CD4-positive, alpha-beta T cell treated with Interleukin-6 at 100 ng/mL for 8 hours (primary cell): ENCODE measurements at places on chromosomes 6 and 20.

DNA sequence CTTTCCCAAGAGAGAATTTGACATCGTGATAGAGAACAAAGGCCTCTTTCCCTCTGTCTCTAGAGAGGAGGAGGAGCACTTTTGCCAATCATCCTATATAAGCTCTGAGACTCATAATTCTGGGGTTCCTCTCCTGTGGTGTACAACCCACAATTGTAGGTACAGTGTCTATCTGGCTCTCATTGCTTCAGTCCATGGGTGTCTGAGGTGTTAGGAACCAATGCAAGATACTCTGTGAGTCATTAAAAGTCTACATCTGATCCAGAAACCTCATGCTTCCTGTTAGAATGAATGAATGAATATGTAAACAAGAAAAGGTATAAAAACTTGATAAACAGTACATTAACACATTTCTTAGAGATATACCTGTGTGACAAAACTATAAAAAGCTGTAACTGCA, 356.7 kb downstream of the QKI start:
- DNase-seq = no peak

GRCh38 chr6:84346372-84346771, 118.9 kb upstream of the CEP162 start:
- no peak for DNase-seq

DNA sequence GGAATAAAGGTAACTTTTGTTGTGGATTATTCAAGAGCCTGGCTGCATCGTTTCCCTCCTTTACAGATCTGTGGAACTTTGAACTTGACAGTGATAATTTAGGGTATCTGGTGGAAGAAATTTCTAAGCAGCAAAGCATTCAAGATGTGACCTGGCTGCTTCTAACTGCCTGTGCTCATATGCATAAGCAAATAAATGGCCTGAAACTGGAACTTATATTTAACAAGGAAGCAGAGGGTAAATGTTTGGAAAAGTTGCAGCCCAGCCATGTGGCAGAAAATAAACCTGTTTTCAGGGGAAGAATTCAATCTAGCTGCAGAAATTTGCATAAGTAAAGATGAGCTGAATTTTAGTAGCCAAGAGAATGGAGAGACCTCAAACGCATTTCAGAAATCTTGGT, 173.5 kb downstream of the C6orf118 start:
- DNase-seq = no peak

DNA sequence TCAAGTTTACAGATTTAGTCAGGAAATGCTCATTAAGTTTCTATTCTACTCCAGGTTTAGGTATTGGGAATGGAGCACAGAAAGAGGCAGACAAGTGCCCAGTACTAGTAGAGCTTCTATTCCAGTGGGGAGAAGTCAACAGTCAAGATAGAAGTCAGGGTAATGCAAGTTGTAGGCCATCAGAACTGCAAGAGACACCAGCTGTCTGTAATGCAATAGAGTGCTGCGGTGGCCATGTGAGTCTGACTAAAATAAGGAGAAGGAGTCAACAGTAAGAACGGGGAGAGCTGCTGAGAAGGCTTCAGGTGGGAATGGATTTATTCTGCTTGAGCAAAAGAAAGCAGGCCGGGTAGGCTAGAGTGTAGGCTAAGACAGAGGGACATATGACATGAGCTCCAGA, 515.0 kb downstream of the QKI start:
- DNase-seq = no peak

DNA sequence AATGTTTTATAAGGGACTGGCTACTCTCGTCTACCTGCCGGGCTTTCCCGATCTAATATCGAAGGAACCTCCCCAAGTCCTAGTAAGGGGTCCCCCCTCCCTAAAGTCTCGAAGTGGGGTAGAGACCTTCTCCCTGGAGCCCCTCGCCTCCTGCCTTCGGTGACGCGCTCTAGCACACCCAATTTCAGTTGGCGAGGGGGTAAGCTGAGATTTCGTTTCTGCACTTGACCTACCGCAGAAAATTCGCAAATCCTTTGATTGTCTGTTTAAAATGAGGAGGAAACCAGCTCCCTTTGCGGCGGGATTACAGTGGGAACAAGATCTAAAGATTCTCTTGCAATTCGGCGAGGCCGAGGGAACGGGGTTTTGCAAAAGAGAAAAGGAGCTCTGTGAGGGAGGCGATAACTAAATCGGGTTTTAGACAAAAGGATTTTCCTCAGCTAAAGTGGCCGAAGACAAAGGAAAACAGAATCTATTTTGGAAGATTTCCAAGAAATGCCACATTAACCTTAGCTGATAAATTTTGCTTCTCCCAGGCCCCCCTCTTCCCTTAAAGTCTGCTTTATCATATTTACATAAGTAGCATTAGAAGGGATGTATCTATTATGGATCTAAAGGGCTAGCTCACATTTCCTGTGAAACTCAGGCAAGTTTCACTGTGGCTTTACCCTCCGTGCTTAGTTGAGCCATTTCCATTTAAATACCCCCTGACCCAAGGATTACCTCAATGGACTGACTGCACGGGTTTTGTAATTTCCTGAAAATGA, 8.4 kb downstream of the SIM1 start:
- DNase-seq = no peak

- DNase-seq = no peak
Observed at GRCh38 chr20:15930311-15931305, 642.6 kb downstream of the KIF16B start.

GRCh38 chr6:79042088-79042798, 35.8 kb downstream of the PHIP start:
- peak; percentile 6 for DNase-seq

DNA sequence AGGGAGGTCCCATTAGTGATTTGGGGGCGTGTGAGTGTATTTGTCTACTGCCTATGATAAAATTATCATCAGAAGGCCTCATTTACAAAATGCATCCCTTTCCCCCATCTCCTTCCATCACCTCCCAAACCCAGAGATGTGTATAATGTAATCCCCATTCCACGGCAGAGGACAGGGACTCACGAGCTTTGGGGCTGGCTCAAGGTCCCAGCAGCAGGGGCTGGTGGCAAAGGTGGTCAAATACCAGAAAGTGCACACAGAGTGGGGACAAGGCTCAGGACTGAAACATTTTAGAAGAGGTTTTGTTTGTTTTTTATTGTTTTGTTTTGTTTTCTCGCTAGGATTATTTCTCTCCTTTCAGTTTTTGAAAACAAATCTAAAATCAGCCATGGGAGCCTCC, 68.5 kb upstream of the TOP1 start:
- DNase-seq = no peak

DNA sequence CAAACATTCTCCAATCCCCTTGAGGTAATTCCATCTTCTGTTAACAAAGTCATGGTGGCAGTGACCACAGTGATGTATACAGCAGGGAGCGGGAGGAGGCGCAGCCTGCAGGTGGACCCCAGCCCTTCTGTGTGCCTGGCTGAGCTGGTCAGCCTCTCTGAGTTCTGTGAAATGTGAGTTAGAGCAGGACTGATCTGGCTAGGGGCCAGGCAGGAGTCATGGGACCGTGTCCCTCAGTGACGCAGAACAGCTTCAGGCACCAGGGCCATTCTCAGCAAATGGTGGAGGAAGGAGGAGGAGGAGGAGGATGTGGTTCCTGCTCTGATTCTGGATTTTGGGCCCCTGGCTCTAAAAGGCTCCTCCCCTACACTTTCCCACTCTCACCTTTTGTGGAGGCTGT, 6.9 kb downstream of the PHACTR3 start:
- no peak for DNase-seq

GRCh38 chr20:55782224-55782911, 223.0 kb downstream of the CBLN4 start:
- no peak for DNase-seq

- DNase-seq = no peak
Observed at GRCh38 chr6:119340796-119341487, 8.6 kb downstream of the MAN1A1 start.

GRCh38 chr20:1505871-1506270, 14.7 kb upstream of the SIRPB2 start:
- DNase-seq = no peak

GRCh38 chr6:95784019-95784418, 206.7 kb downstream of the MANEA start:
- no peak for DNase-seq

GRCh38 chr20:22402550-22402949, 181.8 kb downstream of the FOXA2 start:
- DNase-seq = no peak

DNA sequence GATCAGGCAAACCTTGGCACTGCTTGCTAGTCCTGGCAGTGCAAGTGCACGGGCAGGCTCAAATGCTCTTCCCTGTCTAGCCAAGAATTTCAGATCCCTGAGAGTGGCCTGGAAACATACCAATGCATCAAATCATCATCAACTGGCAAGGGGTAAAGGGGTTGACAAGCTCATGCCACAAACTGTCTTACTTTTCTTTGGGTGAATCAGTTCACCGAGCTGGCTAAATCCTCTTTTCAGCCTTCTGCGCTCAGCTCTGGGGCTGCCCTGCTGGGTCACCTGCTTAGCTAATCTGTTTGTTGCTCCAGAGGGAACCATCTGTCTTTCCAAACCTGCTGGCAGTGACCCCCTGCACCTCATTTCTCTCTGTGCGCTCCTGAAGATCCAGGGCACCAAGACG, 59.5 kb downstream of the LYRM4 start:
- DNase-seq = no peak

- DNase-seq = no peak
Observed at GRCh38 chr6:73534628-73535027, 13.8 kb upstream of the EEF1A1 start.

DNA sequence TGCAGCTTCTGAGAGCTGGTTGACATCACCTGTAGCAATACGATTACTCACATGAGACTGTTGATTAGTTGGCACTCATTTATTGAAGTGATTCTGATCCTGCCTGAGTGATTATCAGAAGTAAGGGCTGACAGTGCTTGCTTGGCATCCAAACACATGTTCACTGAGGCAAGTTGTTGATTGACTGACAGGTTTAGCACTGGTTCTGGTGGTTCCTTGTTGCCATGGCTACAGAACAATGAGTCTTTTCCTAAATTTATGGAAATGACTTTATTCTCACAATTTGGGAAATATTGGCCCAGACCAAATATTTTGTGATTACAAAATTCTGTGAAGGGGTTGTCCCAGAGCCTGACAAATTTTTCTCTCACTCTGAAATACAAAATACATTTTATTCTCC, 146.0 kb upstream of the RAB32 start:
- DNase-seq = no peak

DNA sequence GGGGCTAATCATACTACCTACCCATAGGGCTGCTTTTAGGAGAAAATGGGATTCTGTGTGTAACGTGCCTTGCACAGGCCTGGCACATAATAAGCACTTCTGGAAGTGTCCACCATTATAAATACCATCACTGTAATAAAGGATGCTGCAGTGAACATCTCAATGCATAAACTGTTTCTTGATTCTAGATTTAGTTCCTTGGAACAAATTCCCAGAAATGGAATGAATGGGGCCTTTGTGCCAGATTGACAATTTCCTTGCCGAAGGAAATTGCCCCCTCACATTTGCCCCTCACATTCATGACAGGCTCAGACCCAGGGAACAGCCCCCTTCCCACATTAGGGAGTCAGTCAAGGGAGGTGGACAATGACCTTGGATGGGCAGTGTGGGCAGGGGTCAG, 29.2 kb downstream of the BPIFB4 start:
- DNase-seq = no peak

- peak; percentile 50 for DNase-seq
Observed at GRCh38 chr20:44733341-44734069, 12.2 kb upstream of the KCNK15 start.

GRCh38 chr6:44219053-44219814, 2.5 kb downstream of the MYMX start:
- DNase-seq = no peak

- peak; percentile 25 for DNase-seq
Observed at GRCh38 chr20:51326201-51326819, 216.2 kb downstream of the NFATC2 start.

GRCh38 chr6:158061361-158061708, 79.7 kb downstream of the SYNJ2 start:
- no peak for DNase-seq

DNA sequence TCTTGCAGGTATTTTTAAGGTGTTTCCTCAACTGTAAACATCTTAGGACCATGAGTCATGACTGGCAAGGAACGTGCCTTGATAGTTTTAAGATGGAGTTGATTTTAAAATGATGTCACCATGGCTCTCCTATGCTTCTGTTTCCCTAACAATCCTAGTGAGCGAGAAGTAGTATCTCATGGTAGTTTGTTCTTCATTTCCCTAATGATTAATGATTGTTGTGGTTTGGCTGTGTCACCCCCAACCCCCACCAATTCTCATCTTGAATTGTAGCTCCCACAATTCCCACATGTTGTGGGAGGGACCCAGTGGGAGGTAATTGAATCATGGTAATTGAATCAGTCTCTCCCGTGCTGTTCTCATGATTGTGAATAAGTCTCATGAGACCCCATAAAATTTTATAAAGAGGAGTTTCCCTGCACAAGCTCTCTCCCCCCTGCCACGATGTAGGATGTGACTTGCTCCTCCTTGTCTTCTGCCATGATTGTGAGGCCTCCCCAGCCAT, 16.8 kb upstream of the BNIP5 start:
- no peak for DNase-seq

GRCh38 chr6:105691081-105691480, 288.2 kb upstream of the PREP start:
- DNase-seq = no peak

DNA sequence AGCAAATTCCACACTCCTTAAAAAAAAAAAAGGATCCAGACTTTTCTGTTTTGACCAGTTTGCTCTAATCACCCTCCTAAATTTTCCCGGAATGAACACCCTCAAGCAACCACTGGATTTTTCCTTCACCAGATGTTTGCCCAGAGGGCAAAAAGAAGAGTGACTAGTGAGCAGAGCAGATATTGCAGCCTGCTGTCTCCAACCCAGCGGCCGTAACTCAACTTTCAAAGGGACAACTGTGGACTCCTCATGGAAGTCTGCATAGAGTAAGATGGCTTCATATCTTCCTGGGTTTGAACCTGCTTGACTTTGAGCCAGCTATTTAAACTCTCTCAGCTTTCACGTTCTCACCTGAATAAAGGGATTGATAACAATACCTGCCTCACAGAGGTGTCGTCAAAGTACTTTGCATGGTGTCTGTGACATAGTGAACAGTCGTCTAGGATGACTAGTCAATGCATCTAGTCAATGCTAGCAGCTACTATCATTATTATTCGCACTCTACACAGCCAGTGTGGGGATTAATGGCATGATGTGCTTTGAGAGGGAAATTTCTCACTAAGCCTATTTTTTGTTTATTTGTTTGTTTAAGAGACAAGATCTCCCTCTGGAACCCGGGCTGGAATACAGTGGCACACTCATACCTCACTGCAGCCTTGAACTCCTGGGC, 92.2 kb upstream of the HIVEP1 start:
- DNase-seq = no peak

DNA sequence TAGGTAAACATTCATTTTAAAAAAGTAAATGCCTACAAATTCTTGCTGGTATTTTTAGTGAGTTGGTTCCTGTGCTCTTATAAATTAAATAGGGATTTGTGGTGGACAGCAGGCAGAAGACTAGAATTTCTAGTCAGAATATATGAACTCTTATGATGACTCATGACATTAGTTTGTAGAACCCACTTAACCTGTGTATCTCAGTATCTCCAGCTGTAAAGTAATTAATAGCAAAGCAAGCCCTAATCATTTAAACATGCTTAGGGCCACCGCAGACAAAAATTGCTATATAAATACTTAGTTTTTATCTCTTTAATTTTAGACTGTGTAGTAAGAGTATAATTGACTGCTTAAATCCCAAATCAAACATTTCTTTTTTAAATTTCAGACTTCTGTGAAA, 2.4 kb downstream of the FAM135A start:
- no peak for DNase-seq

- DNase-seq = no peak
Observed at GRCh38 chr6:20696676-20697075, 162.4 kb downstream of the CDKAL1 start.

GRCh38 chr6:105493736-105494135, 90.9 kb upstream of the PREP start:
- DNase-seq = no peak
